Cerebellar nuclear complex (tissue), 1 donor: ENCODE measurements at places on chromosomes 3 and 15.

- DNase-seq, result no peak
These were observed 42.5 kb downstream of the IL1RAP start for GRCh38 chr3:190556351-190556750.

DNA sequence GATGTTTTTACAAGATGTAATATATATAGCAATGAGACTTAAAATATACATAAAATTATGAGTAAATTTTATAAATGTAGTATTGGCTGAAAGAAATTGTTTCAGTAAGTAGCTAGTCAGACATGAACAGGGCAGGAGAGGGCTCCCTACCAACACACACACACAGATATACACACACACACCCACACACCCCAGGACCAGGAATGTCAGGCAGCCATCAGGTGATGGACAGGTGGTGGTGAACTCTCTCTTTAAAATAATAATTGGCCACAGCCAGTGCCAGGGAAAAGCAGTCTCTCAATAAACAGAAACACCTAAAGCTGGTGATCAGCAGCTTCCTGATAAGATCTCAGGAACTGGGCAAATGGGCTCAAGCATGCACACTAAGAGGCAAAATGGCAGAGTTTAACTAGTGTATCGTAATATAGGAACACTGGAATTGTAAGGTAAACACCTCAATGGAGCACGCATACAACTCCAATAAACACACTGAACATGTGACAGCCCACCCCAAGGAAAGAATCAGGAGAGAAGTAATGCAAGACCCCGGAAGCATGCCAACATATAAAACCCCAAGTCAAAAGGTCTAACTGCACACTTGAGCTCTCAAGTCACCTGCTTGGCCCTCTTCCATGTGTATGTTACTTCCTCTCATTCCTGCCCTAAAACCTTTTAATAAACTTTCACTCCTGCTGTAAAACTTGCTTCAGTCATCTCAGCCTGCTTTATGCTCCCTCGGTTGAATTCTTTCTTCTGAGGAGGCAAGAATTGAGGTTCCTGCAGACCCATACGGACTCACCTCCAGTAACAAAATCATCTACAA, 1034.1 kb upstream of the SEMA6D start:
- no peak for DNase-seq

DNA sequence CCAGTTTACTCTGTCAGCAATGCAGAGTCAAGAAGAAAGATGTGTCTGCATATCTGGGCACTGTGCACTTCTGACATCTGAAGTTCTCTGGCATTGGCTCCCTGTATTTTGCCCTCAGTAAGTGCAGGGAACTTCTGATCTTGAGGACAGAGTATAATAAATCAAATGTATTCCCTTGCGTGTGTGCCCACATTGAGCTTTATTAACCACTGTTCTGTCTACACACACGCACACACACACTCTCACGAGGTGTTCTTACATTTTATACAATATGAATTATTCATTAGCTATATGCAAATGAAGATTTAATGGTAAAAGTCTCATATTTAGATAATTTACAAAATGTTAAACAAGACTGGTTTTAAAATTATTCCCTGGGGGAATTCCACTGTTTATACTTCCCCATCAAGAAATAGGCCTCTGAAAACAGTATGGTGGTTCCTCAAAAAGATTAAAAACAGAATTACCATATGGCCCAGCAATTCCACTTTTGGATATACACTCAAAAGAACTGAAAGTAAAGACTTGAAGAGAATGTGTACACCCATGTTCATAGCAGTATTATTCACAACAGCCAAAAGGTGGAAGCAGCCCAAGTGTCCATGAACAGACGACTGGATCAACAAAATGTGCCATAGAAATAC, 24.6 kb upstream of the ANPEP start:
- DNase-seq, result no peak

- DNase-seq, result no peak
These were observed 244.8 kb downstream of the PLCL2 start for GRCh38 chr3:17129556-17129955.
